ENCODE measurements at places on chromosomes 13 and 19.
A peak's percentile ranks its signal among the peaks of the same experiment; 100 is the strongest.

- no peak for DNase-seq
These were observed 22.4 kb downstream of the MED26 start for GRCh38 chr19:16605553-16605994.

GRCh38 chr13:96165840-96166239 lies 75.9 kb downstream of the HS6ST3 start:
- DNase-seq = no peak

GRCh38 chr13:112078216-112078615 lies 11.3 kb downstream of the SOX1 start:
- DNase-seq = no peak

- no peak for DNase-seq
These were observed 215.9 kb upstream of the SOX21 start for GRCh38 chr13:94928127-94928775.

DNA sequence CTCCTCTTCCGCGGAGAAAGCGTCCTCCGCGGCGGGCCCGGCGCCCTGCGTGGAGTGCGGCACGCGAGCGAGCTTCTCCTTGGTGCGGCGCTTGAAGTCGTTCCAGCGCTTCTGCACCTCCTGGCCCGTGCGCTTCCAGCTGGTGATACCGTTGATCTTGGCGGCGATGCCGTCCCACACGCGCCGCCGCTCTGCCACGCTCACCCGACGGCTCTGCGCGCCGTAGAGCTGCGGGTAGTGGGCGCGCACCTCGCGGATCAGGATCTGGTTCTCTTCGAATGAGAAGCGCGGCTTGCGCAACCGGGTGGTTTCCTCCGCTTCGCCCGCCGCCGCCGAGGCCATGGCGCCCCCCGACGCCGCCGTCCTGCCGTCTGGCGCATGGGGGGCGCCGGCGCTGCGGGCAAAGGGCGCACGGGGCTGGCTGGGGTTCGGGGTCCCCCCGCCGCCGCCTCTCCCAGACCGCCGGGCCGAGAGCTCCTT lies 941 bp downstream of the MYPOP start:
- DNase-seq = peak; percentile 5

GRCh38 chr13:113061796-113062425 lies 43.7 kb upstream of the F7 start:
- DNase-seq = no peak

GRCh38 chr13:85441364-85441763 lies 357.9 kb downstream of the SLITRK6 start:
- no peak for DNase-seq

DNA sequence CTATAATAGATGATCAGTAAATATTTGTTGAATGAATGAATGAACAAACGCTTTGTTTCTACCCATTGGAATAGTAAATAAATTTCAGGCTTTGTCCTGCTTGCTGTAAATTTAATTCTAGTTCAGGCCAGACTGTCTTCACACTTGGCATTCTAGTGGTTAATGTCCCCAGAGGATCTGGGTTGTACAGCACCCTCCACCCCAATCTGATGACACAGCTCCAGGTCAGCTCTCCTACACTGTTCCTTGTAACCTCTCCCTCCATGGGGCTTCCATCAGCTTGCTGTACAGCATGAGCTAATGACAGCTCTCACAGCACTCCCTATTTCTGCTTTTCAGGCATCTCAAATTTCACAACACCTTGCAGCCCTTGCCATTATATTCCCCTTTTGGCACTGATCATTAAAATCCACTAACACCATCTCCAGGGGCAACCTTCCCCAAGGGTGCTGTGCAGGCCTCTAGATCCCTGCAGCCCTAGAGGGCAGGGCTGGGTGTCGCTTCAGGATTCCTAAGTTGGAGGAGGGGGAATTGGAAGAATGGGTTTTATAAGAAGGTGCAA lies 12.7 kb upstream of the KL start:
- peak; percentile 28 for DNase-seq

DNA sequence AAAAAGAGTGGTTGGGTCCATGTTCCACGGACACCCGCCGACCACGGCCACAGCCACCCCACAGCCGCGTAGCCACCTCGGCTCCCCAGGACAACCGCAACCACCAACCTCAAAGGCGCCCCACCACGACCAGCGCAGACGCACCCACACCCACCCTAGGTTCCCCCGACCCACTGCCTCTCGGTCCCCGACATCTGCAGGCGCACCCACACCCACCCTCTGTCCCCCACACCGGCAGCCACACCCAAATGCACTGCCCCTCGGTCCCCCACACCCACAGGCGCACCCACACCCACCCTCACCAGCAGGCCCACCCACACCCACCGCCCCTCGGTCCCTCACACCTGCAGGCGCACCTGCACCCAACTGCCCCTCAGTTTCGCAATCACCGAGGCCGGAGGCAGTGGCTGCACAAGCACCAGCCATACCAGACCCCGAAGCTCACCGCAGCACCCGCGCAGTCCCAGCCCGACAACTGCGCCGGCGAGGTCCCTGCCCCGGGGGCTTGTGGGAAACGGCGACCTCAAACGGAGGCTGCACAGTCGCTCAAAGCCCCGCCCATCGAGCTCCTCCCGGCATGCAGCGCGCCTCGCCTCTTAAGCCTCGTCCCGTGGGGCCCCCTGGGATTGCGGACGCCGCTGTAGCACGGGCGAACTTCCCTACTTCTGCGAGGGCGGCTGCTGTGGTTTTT lies 18.3 kb downstream of the ZNF77 start:
- no peak for DNase-seq

All from NCI-H1436 (cell line).